RPMI8226 (cell line): ENCODE measurements at places on chromosomes 2 and 18.

- DNase-seq, result peak; percentile 61
These were observed 18.8 kb downstream of the TGOLN2 start for GRCh38 chr2:85308896-85309555.

GRCh38 chr2:112996635-112997034, 8.6 kb upstream of the IL36A start:
- DNase-seq, result peak; percentile 24

GRCh38 chr2:66865161-66865560, 430.2 kb downstream of the MEIS1 start:
- no peak for DNase-seq

GRCh38 chr2:128170776-128171175, 79.8 kb downstream of the UGGT1 start:
- DNase-seq, result no peak

GRCh38 chr2:92326-92725, 46.0 kb upstream of the FAM110C start:
- DNase-seq, result no peak

GRCh38 chr2:110969696-110970095, 151.0 kb upstream of the BCL2L11 start:
- no peak for DNase-seq

DNA sequence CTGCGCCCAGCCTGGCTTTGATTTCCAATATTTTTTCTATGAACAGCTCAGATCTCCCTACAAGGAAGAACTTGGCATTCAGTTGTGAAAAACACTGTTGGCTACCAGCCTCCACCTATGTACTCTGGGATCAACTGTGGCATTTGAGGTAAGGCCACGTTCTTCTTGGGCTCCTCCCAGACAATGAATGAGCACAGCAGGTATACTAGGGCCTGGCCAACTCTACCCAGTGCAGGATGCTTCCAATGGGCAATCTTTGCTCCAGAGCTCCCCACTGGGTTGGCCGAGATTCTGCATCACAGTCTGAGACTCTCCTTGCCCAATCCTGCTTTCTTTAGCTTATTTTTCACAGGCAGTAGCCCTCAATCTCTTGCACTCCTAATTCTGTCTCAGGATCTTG, 75.9 kb downstream of the TMEM131 start:
- DNase-seq, result no peak

DNA sequence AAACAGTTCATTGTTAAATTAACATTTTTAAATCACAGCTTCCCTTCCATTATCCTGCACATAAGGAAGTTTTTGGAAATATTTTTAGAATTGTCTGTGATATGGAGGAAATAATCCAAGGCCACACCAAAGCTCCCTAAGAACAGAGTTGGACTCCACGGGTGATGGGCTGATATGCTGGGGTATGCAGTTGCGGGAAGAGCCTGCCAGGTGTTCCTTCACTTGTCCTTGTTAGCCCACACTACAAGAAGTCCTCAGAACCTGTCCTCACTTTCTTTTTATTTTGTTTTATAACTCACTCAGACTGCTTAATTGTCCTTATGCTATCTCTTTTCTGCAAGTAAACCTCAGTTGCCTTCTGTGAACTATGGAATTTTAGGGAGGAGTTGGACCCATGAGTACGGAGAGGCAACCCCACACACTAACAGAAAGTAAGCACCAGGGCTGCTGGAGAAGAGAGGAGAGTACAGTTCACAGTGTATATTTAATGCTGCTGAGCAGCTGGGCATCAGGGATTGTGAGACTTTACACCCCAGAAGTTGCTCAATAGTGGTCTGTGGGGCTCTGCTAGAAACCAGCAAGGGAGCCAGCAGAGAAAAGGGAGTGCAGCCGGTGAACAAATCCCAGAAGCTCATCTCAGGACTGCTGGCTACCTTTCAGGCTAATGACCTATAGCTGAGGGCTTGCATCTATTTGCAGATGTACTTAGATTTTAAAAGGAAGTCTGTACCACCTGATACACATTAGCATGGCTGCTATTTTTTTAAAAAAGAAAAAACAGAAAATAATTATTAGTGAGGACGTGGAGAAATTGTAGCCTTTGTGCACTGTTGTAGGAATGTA, 280.1 kb upstream of the STON1 start:
- DNase-seq, result no peak

- DNase-seq, result no peak
These were observed 133.4 kb downstream of the ATAD2B start for GRCh38 chr2:23793476-23793875.

DNA sequence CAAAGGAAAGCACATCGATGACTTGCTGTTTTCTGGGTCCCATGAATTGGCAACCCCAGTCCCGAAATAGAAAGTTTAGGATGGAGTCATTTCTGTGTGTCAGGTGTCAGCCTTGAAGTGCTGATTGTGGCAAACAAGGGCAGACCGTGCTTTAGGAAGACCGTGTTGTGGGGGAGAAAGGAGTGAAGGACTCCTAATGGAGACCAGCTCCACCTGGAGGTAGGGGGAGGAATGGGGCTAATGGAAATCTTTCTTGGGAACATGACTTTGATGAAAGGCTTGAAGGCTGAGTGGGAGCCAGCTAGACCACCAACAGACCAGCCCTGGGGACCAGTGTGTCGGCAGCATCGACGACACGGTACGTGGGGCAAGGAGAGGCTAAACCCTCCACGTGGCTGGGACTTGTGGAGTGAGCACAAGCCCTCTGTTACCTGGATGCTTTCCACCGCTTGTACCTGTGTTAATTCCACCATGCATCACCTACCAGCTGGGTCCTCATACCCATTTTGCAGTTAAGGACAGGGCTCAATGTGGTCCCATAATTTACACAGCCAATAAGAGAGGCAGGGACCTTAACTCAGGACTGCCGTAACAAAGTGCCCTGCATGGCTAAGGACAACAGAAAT, 104.2 kb downstream of the SH3BP4 start:
- peak; percentile 36 for DNase-seq

GRCh38 chr2:133956434-133956935, 297.4 kb upstream of the MGAT5 start:
- DNase-seq, result peak; percentile 14

- no peak for DNase-seq
These were observed 711.2 kb downstream of the NRXN1 start for GRCh38 chr2:50320721-50321120.

DNA sequence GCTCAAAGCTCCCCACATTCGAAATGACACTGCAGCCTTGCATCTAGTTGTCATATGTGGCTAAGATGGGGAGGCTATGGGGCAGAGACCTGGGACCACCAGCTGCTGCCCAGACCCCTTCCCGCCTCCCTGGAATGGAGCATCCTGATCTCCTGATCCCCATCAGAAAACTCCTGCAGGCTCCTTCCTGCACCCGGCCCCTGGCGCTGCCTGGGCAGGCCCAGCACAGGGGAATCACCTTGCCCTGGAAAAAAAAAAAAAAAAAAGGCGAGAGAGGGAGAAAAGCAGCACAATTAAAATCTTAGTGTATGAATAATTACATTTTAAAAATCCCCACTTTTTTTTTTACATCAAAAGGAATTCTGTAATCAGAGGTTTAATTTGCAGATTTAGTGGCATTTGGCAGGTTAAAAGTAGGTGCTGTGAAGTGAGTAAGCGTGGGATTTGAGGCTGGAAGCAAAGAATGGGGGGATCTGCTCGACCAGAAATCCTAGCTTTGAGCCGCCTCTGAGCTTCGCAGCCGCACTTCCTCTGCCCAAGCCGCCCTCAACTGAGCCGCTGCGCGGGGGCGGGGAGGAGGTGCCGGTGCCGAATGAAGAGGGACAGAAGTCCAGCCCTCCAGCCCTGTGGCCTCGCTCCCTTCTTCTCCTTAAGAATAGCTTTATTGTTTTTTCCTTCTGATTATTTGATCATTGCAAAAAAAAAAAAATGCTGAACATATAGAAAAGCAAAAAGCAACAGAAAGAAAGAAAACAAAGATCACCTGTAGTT, 30.0 kb downstream of the THNSL2 start:
- no peak for DNase-seq

- no peak for DNase-seq
These were observed 21.9 kb downstream of the FOSL2 start for GRCh38 chr2:28414583-28414982.

DNA sequence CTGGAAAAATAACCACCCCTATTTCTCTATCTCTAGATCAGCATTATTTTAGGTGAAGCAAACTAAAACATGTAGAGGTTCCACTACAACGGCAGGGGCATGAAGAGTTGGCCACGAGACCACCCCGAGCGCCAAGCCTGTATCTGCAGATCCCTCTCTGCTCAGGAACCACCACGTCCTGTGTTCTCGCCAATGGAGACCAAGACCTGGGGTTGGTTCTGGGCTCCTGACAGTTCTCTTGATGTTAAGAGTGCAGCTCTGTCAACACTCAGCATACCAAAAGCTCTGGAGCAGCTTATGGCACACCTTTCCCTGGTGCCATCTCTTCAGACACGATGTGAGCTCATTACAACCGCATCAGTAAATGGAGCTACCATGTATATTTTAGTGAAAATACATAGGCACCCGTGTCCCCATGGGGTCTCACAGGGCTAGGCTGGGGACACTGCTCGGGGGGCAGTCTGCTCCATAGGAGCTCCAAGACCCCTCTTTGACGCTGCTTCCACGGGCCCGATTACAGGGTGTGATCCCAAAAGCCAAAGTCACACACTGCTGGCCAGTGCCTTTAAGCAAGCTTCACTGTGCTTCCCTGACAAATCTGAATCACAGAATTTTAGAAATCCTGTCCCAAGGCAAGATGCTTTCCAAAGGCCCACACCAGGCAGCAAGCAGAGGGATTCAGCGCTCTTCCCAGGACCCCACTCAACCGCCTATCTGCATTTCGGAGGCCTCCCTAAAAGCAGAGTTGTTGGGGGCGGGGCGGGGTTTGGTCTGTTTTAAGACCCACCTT, 72.2 kb downstream of the EMILIN2 start:
- DNase-seq, result no peak
